AG20443 (cell line): ENCODE measurements at places on chromosomes 3 and 15.

DNA sequence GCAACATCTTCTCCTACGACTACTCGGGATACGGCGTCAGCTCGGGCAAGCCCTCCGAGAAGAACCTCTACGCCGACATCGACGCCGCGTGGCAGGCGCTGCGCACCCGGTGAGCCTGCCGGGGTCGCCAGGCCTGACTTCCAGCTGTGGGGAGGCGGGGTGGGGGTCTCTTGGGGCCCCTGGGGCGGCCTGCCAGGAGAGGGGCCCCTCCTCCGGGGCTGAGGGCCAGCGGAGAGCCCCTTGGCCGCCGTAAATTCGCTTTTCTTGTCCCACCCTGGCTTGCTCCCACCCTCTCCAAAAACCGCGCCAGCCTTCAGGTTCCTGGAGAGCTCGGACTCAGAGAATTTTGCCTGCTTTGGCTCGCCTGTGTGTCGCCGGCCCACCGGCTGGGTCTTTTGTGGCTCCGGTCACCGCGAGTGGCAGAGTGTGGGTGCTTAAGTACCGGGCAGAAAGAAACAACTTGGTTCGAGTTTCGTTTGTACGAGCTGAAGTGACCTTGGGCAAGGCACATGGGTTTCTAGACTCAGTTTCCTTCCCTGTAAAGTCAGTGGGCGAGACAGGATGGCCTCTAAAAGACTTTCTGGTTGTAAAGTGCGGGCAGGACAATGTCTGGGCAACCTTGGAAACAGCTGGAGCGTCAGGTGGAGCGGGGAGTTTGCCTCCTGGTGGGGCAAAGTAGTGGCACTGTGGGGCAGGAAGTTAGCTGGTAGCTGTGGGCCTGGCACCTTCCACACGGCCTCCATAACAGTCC is 976 bp downstream of the ABHD17C start:
- peak; percentile 41 for DNase-seq

GRCh38 chr15:45536934-45537333 is 14.4 kb upstream of the SLC30A4 start:
- no peak for DNase-seq

GRCh38 chr3:8550611-8551010 is 49.0 kb downstream of the LMCD1 start:
- no peak for DNase-seq

DNA sequence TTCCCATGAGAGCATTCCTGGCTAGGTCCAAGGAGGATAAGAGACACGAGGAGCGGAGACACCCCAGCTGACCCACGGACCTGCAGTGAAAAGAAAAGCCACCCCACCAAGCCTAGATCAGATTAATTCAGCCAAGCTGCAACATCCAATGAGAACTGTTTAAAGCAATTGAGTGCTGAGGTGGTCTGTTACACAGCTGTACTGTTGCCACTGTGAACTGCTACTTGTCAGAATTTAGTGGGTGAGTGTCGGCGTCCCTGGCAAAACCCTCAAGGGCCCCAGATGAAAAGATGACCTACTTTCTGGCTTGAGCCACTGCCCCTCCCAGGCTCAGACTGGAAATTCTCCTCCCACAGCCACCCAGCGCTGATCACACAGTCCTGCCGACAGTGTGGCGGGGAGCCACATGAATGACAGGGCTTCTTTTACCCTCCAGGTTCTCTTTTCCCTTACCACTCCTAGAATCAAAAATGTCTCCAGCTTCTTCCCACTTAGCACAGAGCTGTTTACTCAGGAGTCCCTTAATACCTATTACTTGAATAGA is 26.4 kb upstream of the KBTBD12 start:
- peak; percentile 38 for DNase-seq

DNA sequence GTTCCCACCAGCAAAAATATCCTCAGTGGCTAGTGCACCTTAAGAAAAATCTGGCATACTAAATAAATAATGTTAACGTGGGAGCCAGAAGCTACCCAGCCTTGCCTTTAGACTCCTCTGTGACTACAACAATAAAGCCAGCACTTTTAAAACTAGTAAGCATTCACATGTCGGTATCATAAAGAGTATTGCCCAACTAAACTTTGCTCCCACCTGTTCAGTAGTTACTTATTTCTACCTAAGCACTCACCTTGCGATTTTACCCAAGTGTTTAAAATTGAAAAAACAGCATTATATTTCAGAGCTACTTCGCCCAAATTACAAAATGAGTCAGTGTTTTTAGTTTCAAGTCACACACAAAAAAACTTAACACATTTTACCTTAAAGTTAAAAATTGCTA is 12.8 kb downstream of the ALDH1L1 start:
- no peak for DNase-seq

GRCh38 chr3:152615681-152616080 is 219.2 kb upstream of the P2RY1 start:
- no peak for DNase-seq

DNA sequence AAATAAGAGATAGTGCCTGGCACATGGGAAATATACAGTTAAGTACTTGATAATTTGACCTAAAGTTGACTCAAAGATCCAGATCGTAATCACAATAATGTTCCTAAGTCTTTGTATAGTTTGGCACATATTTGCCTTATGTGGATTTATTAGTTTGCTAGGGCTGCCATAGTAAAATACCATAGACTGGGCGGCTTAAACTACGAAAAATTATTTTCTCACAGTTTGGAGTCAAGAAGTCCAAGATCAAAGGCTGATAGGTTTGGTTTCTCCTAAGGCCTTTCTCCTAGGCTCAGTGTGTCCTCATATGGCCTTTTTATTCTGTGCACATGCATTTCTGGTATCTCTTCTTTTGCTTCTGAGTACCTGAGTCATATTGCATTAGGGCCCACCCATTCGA is 453.7 kb downstream of the NAALADL2 start:
- DNase-seq = no peak

GRCh38 chr15:69749797-69750196 is 297.2 kb downstream of the RPLP1 start:
- no peak for DNase-seq

DNA sequence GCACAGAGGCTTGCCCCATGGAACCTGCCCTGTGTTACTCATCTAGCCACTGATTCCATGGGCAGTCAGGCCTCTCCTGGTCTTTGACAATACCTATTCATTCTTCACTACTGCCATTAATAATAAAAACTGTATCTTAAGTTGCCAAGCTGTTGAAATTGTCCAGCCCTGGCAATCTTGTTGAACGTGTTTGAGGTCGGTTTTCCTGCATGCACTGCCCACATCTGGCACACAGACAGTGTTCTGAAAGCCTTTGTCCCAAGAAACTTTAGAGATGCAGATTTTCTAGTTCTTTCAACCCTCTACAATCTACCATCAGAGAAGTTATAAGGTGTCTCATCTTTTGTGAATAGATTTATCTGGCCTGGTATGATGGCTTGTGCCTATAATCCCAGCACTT is 567.2 kb upstream of the NECTIN3 start:
- peak; percentile 7 for DNase-seq

- peak; percentile 17 for DNase-seq
Measured at GRCh38 chr3:38297947-38298711, 16.0 kb downstream of the SLC22A14 start.

DNA sequence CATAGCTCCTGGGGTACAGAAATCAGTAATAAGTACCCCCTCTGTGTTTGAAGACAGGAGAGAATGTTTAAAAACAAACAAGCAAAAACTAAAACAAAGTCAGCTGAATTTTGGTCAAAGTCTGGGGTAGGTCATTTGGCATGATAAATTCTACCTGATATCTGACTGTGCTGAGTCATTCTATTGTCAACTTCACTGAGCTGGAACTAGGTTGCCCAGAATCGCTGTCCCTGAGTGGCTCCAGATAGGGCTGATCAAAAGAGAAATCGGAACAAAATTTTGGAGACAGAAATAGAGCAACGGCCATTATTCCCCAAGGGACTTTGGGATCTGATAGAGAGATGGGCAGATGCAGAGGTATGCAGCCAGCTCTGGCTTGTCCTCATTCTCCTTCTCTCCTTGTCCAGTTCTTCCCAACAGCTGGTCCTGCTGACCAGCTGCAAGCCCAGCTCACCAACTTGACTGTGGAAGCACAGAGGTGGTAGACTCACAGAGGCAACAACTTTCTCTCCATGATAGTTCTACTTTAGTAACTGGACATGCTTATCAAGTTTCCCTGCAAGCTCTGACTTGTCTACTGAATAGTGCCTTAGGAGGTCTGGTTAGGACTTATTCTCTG is 57.3 kb upstream of the MYRIP start:
- DNase-seq = no peak

GRCh38 chr3:71495708-71496472 is 87.6 kb downstream of the FOXP1 start:
- peak; percentile 80 for DNase-seq

DNA sequence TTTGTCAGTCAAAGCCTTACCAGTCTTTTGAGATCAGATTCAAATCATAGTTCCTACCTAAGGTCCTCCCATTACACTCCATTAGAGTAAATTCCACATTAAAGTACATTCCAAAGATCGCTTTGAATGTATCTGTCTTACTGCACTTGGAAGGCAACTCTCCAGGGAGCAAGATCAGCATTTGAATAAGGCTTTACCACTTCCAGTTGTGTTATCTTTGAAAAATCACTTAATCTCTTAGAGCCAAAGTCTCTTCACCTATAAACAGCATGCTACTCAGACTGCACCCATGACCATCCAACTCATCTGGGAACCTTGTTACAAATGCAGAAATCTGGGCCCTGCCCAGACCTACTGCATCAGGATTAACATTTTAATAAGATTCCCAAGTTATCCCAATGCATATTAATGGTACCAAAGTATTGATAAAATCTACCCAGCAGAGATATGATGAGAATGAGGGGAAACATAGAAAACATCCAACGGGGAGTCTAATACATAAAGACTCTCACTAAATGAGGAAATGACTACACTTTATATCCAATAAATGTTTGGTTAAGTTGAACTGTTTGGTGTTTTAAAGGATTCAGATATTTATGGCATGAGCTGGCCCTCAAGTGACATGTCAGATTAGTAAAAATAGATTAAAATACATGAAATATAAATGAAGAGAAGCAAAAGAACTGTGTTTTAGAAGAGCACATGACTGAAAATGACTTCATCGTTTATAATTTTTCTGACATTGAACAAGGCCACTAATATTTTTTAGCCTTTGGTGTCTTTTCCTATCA is 75.9 kb downstream of the TNIK start:
- no peak for DNase-seq

GRCh38 chr15:68994149-68994548 is 20.3 kb upstream of the NOX5 start:
- peak; percentile 71 for DNase-seq
